ENCODE measurements at places on chromosomes 11 and 22. TPM values are rescaled to one million over a fixed set of nuclear protein-coding genes. Genes with fewer than 3 reads are reported as not detected.

Gene SCGB1C1
- total RNA-seq: not detected

Gene C11orf87
- 0.01 TPM for total RNA-seq

Gene PRMT3
- total RNA-seq: 35.0 TPM

Gene CD248
- not detected for total RNA-seq

Gene LRP4
- 8.8 TPM for total RNA-seq

Gene SCGB2A2
- not detected for total RNA-seq

Gene KRTAP5-2
- total RNA-seq: not detected

Gene CD3D
- total RNA-seq: not detected

Gene OOSP4B
- total RNA-seq: not detected

Gene CEP164
- 15.1 TPM for total RNA-seq

Gene FIBIN
- total RNA-seq: not detected

Gene CYTH4
- 0.69 TPM for total RNA-seq

Gene PRRG4
- 0.47 TPM for total RNA-seq

Gene LRRN4CL
- total RNA-seq: not detected

Gene GSTT2B
- 0.54 TPM for total RNA-seq

Gene HORMAD2
- not detected for total RNA-seq

Gene REXO2
- 92.0 TPM for total RNA-seq

Gene C11orf42
- not detected for total RNA-seq

Gene C11orf86
- total RNA-seq: 43.6 TPM

Gene KCNJ5
- total RNA-seq: 0.07 TPM

Gene DRD4
- total RNA-seq: 0.43 TPM

Gene GAL
- total RNA-seq: 17.5 TPM

Gene SLC22A9
- total RNA-seq: not detected

Gene ZP1
- total RNA-seq: 0.58 TPM

Gene STIM1
- 27.1 TPM for total RNA-seq

Gene ADAMTS15
- total RNA-seq: 11.0 TPM

Gene GNG3
- not detected for total RNA-seq

Gene CCDC81
- 0.33 TPM for total RNA-seq

Gene B3GAT1
- total RNA-seq: not detected

Gene A4GALT
- 13.4 TPM for total RNA-seq

Gene HEPACAM
- total RNA-seq: not detected

Gene ELMOD1
- 0.34 TPM for total RNA-seq

Gene NELL1
- total RNA-seq: not detected

Gene LDHAL6A
- total RNA-seq: not detected

Gene CASP5
- total RNA-seq: not detected

Gene C22orf23
- total RNA-seq: not detected

Gene RASL10A
- total RNA-seq: 0.28 TPM

Gene TRIM22
- total RNA-seq: 0.42 TPM

Gene OR2AG1
- total RNA-seq: not detected

Gene VPREB1
- not detected for total RNA-seq

Gene C22orf42
- total RNA-seq: not detected

Gene MAML2
- 2.7 TPM for total RNA-seq

Gene FJX1
- total RNA-seq: 39.0 TPM

Gene CBLIF
- not detected for total RNA-seq

Gene C22orf31
- total RNA-seq: not detected

Gene PANX2
- 7.5 TPM for total RNA-seq

Gene BTG4
- 0.09 TPM for total RNA-seq

Gene UPK3A
- not detected for total RNA-seq

Gene DDX10
- total RNA-seq: 58.1 TPM
